ENCODE measurements at places on chromosomes 1 and 21.
A peak's percentile ranks its signal among the peaks of the same experiment; 100 is the strongest.

GRCh38 chr1:3033040-3033789 is 11.9 kb downstream of the ACTRT2 start:
- DNase-seq: no peak

DNA sequence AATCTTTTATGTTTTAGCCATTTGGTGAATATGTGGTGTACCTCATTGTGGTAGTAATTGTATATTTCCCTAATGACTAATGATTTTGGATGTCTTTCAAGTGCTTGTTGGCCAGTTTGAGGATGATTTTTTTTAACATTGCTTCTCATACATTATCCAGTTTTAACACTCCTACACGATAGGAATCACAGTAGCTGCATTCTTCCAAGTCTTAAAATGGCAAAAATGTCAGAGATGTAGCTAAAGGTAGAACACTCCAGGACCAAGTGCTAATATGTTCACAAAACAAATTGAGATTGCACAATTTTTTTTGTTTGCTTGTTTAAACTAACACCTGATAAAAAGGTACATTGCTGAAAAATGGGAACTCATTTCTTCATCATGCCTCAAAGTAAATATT is 11.7 kb downstream of the USP25 start:
- DNase-seq: no peak

DNA sequence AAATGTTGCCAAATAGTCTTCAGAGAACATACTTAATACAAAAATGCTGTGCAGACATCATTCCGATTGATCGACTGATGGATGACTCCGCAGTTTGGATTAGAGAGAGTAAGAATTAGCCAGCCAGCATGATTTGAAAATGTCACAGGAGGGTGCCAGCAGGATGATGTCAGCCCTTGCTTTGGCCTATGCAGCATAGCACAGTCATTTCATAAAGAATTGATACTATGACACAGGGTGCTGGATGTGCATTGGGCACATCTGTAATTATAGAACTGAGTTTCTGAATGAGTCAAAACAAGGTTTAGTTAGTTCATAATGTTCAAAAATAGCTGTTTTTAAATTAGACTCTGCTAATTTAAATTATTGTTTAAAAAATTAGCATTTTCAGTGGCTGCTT is 21.6 kb upstream of the TRAF5 start:
- no peak for DNase-seq

GRCh38 chr1:55483523-55483922 is 268.4 kb upstream of the USP24 start:
- DNase-seq: no peak

GRCh38 chr1:209883341-209883971 is 54.6 kb upstream of the SYT14 start:
- DNase-seq: no peak

- no peak for DNase-seq
Measured at GRCh38 chr21:25791319-25791718, 56.5 kb downstream of the GABPA start.

GRCh38 chr1:35047188-35047858 is 15.6 kb upstream of the ZMYM6 start:
- DNase-seq: no peak

DNA sequence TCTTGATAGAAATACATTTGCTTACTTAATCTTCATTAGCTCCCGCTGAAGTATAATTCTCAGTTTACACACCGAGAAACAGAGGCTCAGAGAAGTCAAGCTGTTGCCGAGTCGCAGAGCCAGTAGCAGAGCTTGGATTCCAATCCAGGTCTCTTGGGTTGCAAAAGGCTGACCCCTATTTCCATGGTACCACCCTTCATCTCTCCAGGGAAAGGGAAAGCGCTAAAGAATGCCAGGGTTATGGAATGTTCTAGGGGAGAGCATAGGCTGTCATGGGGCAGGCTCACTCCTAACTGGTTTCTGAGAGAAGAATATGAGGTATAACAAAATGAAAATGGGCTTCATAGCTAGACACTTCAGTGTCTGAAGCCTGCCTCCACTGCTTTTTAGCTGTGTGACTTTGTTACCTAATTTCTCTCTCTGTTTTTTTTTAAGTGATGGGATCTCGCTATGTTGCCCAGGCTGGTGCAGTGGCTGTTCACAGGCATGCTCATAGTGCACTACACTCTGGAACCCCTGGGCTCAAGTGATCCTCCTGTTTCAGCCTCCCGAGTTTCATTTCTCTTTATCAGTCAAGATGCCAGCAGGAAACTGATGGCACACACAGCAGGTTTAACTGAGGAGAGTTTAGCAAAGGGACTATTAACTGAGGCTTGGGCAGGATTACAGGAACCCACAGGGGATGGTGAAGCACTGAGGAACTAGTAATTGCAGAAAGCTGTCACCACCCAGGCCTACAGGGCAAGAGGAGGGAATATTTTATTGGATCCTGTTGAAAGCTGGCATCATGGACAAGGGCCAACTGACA is 25.5 kb upstream of the ATF3 start:
- DNase-seq: no peak

DNA sequence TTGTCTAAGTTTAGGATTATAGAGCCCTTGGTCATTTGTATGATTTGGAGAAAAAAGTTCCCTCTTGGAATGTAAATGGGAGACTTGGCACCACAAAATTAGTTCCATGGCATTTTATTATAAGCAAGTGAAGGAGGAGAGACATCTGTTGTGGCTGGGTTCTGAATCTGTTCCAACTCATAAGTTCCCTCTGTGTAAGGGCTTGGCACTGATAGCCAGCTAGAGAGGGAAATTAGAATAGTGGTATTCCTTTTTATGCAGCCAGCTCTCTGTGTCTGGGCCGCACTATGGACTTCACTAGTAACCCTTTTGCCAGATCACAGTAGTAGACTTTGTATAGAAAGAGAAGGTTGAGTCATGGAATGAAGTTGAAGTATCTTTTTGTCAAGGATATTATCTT is 31.1 kb downstream of the GNAI3 start:
- DNase-seq: no peak

- DNase-seq: no peak
Measured at GRCh38 chr1:111032295-111032897, 68.7 kb upstream of the LRIF1 start.

DNA sequence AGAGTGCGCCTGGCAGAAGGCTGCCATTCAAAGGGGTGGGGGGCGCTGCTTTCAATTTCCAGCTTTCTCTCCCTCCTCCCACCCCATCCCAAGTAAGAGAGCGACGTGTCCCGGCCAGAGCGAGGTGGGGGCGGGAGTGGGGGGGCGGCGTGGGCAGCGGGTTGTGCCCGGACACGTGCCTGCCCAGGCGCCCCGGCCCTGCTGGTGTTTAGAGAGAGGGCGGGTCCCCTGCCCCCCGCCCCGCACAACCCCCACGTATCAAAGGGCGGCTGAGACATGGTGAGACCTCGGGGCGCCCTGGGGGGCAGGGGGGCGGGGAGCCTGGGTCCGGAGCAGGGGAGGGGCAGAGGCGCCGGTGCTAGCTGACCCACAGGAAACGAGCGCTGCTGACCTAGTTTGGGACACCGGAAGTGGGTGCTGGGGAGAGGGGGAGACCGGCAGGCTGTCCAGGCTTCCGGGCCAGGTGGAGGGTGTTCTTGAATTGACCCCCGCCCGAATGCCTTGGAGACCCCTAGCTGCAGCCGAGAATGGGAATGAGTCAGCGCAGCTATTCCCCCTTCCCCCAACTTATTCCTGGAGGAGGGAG is 1.3 kb downstream of the ZBTB7B start:
- DNase-seq: no peak

DNA sequence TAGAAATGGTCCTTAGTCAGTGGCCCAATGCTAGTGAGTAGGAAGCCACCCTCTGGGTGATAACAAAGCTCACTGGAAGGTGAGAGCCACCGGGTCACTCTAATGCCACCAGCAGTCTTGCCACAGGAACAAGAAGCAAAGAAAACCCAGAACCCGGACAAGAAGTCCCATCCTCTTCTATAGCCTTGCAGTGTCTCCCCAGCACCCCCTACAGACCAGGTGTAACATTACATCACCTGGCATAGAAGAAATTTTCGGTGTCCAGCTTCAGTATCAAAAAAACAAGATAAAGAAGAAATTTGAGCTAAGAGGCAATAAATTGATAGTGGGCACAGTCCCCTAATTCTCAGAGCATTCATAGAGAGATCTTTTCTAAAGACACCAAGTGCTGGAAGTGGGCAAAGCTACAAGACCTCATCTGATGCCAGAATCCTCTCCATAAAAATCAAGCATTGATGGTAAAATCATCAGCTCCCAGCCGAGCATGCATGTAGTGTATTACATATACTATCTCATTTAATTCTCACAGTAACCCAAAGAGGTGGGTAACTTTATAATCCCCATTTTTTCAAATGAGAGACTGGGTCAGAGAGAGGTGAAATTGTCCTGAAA is 491.0 kb downstream of the MATN1 start:
- DNase-seq: no peak

DNA sequence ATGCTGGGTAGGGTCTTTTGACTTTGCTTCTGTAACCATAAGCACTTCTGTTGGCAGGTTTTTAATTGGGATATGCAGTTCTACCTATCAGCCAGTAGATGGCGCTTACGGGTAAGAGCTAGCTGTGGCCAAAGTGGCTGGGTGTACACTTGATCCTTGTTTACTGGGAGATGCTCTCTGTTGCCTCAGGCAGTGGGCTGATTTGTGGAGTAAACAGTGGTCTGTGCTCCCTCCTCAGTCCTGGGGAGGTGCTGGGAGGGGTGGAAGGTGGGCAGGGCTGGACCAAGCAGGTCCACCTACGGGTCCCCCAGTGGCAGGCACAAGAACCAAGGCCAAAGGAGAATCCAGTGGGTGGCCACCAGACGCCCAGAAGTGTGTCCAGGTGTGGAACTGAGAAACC is 43.4 kb downstream of the RALGPS2 start:
- no peak for DNase-seq

GRCh38 chr1:222798116-222798515 is 16.7 kb upstream of the DISP1 start:
- no peak for DNase-seq

DNA sequence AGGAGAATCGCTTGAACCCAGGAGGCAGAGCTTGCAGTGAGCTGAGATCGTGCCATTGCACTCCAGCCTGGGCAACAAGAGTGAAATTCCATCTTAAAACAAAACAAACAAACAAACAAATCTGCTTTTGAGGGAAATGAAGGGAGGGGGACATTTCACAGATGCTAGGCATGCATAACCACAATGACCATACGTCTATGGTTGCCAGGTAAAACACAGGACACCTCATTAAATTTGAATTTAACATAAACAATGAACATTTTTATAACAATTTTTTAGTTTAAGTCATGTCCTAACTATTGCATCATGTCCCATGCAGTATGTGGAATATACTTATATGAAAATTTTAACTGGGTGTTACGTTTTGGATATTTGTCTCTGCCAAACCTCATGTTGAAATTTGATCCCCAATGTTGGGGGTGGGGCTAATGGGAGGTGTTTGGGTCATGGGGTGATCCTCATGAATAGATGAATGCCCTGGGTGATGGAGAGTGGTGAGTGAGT is 31.0 kb upstream of the ZBTB18 start:
- DNase-seq: no peak

- no peak for DNase-seq
Measured at GRCh38 chr1:236450779-236451178, 56.7 kb downstream of the EDARADD start.

GRCh38 chr1:186738926-186739325 is 58.7 kb upstream of the PTGS2 start:
- no peak for DNase-seq

GRCh38 chr1:40469327-40469726 is 7.8 kb upstream of the ZFP69 start:
- no peak for DNase-seq

GRCh38 chr1:26417111-26417759 is 6.6 kb downstream of the LIN28A start:
- DNase-seq: peak; percentile 68

GRCh38 chr1:56569661-56570060 is 9.7 kb downstream of the PLPP3 start:
- DNase-seq: peak; percentile 56

DNA sequence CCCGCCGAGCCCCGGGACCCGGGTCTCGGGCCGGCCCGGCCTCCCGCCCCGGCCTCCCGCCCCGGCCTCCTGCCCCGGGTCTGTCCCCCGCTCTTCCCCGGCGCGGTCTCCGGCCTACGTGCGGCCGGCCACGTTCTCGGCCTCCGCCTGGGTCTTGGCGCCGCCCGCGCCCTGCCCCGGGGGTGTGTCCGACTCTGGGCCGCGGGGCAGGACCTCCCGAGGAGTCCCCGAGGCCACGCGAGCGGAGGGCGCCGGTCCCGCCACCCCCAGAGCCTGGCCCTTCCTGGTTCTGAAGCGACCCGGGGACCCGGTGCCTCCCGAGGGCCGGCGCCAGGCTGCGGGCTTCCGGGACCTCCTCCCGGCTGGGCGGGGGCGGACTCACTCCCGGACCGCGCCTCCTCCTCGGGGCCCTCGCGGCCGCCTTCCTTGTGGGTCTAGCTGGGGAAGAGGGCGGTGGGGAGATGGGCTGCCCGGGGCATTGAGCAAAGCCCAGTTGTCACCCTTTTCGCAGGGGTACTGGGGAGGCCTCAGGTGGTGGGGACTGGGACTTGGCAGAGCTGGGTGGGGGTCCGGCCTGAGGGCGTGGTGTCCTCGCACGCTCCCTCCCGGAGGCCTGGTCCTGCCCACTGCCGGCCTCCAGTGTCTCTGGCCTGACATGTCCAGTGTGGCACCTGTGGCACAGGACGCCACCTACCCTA is 558 bp downstream of the PFKL start:
- DNase-seq: peak; percentile 80

GRCh38 chr1:175537571-175537970 is 205.8 kb downstream of the TNR start:
- DNase-seq: no peak

- no peak for DNase-seq
Measured at GRCh38 chr1:41649396-41650027, 165.0 kb upstream of the EDN2 start.

DNA sequence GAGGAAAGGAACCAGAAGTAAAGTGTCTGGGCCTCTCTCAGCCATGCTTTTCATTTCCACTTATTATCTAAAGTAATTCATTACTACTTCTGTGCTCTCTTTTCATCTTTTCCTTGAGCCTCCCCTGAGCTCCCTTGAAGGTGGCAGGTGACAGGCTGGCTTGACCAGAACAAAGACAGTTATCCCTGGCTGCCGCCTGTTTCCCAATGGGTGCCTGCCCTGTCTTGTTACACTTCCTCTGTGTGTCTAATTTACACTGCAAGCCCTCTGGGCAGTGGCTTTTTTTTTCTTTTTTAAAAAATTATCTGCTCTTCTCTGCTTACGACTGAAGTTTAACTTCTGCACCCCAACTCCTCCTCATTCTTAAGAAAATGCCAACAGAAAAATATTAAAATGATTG is 113.4 kb downstream of the NGF start:
- no peak for DNase-seq

DNA sequence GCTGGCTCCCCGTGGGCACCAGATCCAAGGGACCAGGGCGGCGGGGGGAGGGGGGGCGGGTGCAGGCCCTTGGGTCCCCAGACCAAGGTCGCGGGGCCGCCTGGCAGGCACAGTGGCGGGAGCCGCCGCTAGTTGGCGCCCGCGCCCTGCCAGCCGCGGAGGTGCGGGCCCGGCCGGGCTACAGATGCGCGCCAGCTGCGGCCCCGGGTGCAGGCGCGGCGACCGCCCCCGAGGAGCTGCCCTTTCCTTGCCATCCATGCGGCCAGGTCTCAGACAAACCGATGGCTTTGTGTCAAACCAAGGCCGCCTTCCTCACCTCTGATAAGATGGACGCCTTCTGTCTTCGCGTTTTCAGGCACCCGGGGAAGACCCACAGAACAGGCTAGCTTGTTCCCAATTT is 2.2 kb upstream of the RUNX3 start:
- no peak for DNase-seq

GRCh38 chr1:175629318-175629694 is 114.1 kb downstream of the TNR start:
- no peak for DNase-seq

- no peak for DNase-seq
Measured at GRCh38 chr1:210755991-210756659, 377.8 kb downstream of the KCNH1 start.

Data from breast epithelium (tissue), 4 donors.